ENCODE measurements at places on chromosomes 3 and 15.

DNA sequence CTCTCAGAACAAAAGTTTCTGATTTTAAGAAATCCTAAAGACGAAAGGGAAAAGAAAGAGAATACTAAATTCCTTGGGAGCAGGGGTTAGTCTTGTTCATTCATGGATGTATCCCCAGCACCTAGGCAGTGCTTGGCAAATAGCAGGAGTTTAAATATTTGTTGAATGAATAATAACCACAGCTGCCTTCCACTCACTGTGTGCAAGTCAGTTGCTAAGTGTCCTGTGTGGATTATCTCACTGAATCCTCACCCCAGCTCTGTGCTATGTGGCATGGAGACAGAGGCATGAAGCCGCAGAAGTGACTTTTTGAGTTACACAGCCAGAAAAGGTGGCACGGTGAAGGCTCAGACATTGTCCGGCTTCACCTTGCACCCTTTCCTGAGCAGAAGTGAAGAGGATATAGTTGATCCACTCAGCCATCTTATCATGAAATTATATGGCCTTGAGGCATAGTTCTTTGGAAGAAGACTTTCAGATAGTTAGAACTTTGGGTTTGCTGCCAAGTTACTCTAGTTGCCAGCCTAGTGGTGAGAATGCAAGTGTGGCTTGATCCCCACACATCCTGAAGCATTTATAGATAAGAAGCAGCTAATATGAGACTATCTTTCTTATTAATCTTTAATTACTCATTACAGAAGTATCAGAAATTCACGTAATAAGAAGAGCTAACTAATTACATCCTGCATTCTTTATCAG lies 355.5 kb downstream of the LRTM1 start:
- no peak for DNase-seq

- DNase-seq, result no peak
These were observed 16.2 kb downstream of the ZNF148 start for GRCh38 chr3:125358923-125359322.

DNA sequence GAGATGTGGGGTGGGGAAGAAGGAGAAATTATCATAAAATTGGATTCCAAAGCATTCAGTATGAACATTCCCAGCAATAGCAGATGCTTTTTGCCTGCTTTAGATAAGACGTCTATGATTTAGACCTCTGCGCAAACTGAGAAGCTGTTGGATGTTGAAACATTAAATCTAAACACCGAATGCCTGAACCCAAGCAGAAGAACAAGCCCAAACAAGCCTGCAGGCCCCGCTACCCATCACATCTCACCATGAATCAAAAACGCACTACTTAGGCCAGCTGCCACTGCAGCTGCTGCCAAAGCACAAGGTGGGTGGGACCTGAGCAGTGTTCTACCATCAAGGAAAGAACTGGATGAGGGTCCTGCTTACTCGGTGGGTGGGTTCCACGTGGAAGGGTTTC lies 24.4 kb upstream of the THBS1 start:
- DNase-seq, result no peak

- no peak for DNase-seq
These were observed 102.1 kb downstream of the DIPK2A start for GRCh38 chr3:144073698-144074097.

DNA sequence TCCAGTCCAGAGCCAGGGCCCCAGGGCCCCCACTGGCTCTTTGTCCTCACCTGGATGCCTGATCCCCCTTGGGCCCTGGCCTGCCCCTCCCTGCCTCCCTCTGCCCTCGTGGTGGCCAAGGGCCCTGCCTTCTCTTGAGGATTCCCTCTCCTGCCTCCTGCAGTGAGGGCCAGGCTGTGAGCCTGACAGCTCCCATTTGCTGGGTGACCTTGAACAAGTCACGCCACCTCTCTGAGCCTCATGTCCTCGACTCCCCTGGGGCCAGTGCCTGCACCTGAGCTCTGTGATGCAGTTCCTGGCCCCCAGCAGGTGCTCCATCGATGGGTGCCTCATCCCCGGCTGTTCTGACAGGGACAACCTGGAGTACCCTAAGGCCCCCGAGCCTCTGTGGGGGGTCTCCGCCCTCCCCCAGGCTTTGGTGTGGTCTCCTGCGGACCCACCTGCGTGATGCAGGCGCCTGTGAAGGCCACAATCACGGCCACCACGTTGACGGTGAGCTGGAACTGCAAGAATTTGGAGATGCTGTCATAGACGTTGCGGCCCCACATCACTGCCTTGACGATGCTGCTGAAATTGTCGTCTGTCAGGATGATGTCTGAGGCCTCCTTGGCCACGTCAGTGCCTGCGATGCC lies 24.1 kb upstream of the SEC13 start:
- DNase-seq, result no peak

GRCh38 chr3:174387736-174388135 lies 471.4 kb upstream of the NAALADL2 start:
- DNase-seq, result no peak

- DNase-seq, result no peak
These were observed 47.2 kb upstream of the IQSEC1 start for GRCh38 chr3:13120289-13120927.

- no peak for DNase-seq
These were observed 53.9 kb downstream of the LINGO1 start for GRCh38 chr15:77578641-77579372.

GRCh38 chr3:37627951-37628620 lies 233.6 kb upstream of the CTDSPL start:
- no peak for DNase-seq

DNA sequence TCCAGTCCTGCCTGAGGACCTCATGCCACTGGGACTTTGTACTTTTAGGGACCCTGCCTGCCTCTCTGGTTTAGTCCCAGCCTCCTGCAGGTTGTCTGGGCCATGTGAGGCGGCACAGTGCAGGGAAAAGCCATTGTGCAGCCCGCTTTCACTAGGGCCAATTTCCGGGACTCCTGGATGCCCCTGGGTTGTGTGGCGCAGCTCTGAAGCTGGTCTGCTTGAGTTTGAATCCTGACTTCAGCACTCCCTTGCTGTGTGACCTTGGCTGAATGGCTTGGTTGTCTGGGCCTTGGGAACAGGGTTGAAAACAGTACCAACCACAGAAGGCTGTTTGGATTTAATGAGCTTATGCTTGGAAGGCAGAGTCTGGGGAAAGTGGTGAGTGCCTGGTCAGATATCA lies 8.3 kb downstream of the TEX264 start:
- DNase-seq, result no peak

- peak; percentile 56 for DNase-seq
These were observed 52.4 kb downstream of the IL1RAP start for GRCh38 chr3:190566043-190566933.

DNA sequence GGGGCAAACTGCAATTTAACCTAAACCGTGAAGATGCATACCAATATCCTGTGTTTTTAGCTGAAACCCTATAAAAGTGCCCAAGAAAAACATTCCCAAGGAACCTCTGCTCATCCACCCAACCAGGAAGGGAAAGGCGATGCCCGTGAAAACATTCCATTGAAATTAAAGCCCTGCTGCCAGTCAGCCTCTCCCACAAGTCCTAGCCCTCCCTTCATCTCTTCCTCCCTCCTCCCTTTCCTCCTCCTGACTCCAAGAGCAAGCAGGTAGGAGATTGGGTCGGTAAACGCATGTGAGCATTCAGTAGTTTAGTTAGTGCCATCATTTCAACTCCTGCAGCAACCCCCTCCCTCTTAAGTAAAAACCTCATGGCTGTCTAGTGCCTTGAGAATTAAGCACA lies 27.7 kb downstream of the HES1 start:
- DNase-seq, result no peak

DNA sequence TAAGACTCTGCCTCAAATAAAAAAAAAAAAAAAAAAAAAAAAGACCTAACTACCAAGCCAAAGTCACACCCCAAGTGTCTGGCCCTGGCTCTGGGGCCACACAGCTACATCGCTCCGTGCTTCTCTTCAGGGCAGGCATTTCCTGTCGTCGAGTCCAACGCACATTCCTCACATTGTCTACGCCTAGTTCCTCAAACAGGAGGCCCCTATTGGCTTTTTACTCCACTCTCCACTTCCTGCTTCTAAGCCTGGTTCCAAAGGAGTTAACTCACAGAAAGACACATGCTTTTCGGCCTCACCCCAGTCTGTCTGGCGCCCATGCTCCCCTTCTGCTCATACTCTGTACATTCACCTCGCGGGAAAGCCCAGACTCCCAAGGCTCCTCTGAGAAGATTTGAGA lies 28.8 kb downstream of the KNG1 start:
- DNase-seq, result peak; percentile 73

- no peak for DNase-seq
These were observed 78.1 kb downstream of the ATP10A start for GRCh38 chr15:25784876-25785640.

- DNase-seq, result no peak
These were observed 59.1 kb upstream of the PSMD6 start for GRCh38 chr3:64082411-64082810.

DNA sequence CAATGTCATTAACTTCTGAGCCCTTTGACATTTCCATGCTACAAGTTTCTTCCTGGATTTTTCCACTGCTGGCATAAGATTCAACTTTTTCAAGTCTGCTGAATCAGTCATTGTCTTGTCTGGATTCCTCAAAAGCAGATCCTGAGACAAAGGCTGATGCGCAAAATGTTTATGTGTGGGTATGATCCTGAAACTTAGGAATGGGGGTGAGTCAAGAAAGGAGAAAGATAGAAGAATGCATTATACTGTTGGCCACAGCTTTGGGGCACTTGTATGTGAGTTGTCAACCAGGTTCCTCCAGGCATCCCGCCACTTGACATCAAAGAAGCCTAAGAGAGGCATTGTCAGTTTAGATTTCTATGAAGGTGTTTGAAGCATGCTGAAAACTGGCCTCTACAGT lies 50.4 kb downstream of the FOXB1 start:
- DNase-seq, result no peak

- no peak for DNase-seq
These were observed 54.1 kb downstream of the SCN5A start for GRCh38 chr3:38595393-38595792.

GRCh38 chr3:129197321-129197720 lies 13.6 kb upstream of the CNBP start:
- no peak for DNase-seq

- DNase-seq, result no peak
These were observed 1.8 kb downstream of the PRKCD start for GRCh38 chr3:53162672-53163443.

GRCh38 chr15:90209591-90209990 lies 8.5 kb downstream of the SEMA4B start:
- no peak for DNase-seq

DNA sequence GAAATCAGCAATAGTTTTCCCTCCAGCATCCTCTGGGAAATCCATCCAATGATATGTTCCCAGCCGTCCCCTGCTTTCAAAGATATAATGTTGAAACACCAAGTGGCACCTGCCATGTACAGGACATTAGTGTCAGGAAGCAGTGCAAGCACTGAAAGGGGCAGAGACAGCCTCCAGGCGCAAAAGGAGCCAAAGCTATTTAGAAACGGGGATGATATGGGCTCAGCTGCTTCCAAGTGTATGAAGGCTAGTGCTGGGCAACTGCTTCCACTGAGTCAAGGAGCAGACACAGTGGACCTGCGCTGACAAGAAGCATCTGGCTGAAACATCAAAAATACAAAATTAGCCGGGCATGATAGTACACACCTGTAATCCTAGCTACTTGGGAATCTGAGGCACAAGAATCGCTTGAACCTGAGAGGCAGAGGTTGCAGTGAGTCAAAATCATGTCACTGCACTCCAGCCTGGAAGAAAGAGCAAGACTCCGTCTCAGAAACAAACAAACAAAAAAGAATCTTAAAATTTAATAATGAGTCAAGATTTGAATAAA lies 119.7 kb downstream of the AQP9 start:
- DNase-seq, result no peak

GRCh38 chr3:30319713-30320112 lies 286.7 kb upstream of the TGFBR2 start:
- DNase-seq, result no peak

DNA sequence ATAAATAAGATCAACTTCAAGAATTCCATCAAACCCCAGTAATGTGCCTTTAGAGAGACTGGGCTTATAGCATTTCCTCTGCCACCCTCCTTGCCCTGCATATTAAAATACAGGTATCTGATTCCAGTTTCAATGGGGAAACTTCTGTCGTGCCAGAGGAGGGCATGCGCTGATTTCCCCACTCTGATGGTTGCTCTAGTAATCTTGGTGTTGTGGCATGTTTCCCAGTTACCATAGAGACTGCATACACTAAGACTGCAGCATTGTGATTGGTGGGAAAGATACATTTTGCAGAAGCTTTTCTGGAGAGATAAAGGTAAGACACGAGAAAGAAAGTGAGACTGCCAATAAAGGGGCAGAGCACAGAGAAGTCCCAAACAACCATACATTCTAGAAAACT lies 225.6 kb downstream of the TIGIT start:
- no peak for DNase-seq

GRCh38 chr3:28756056-28756455 lies 407.4 kb upstream of the AZI2 start:
- no peak for DNase-seq

GRCh38 chr15:52011711-52012144 lies 7.3 kb upstream of the MAPK6 start:
- no peak for DNase-seq

GRCh38 chr3:17874636-17875035 lies 132.2 kb upstream of the TBC1D5 start:
- no peak for DNase-seq

DNA sequence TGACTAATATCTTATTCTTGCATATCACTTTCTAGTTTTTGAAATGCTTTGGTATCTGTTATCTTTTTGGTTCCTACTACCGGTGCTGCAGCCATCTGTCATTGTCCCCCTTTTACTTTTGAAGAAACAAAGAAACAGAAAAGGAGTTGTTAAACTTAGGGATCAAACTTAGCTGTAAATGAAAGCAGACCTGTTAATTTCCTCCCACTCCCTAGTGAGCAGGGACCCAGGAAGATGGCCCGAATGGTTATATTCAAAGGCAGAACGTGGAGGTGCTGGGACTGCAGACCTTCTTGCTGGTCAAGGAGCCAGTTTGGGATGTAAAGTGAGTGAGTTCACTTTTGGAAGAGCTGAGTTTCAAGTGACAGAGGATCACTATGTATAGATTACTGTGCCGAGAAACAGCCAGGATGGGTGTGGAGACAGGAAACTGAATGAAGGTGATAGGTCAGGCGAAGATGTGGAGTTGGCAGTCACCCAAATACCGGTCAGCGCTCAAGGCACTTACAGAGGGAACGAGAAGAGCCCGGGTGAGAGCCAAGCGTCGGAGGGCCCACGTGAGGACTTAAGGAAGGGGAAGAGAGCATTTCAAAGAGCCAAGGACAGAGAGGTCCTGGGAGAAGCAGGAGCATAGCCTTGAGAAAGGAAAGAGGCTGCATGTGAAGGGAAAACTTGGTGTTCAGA lies 20.1 kb downstream of the KBTBD8 start:
- no peak for DNase-seq

DNA sequence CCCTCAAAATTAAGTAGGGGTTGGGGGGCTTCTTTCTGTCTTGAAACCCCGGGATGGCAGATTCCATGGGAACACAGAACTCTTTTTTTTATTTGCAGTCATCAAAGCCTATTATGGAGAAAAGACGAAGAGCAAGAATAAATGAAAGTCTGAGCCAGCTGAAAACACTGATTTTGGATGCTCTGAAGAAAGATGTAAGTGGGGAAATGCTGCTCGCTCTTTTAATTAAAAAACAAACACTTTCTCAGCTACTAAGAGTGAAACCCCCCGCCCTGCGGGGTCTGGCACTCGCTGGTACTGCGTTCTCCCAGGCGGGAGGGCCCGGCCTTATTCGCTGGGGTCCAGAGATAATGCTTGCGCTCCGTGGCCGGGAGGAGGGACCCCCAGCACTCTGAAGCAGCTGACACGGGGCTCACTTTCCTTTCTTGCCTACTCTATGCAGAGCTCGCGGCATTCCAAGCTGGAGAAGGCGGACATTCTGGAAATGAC lies 615 bp downstream of the HES1 start:
- DNase-seq, result no peak

Measured in bone marrow (tissue), 2 donors.